Activated T-cell treated with anti-CD3 and anti-CD28 coated beads, Interleukin-2, amount 50 U/mL, for 4 hours (primary cell): ENCODE measurements at places on chromosomes 13 and 19. TPM values are rescaled to one million over a fixed set of nuclear protein-coding genes. Genes with fewer than 3 reads are reported as not detected.
A peak's percentile ranks its signal among the peaks of the same experiment; 100 is the strongest.

GRCh38 chr13:31909864-31910551 lies 121.6 kb upstream of the FRY start:
- peak; percentile 37 for DNase-seq

PCDH9 gene
- 0.38 TPM for total RNA-seq

- no peak for DNase-seq
Observed at GRCh38 chr19:11452620-11453310, 17.3 kb downstream of the PRKCSH start.

GRCh38 chr19:53980539-53981375 lies 10.7 kb upstream of the CACNG6 start:
- no peak for DNase-seq

SLC27A1 gene
- total RNA-seq: 2.1 TPM

DNA sequence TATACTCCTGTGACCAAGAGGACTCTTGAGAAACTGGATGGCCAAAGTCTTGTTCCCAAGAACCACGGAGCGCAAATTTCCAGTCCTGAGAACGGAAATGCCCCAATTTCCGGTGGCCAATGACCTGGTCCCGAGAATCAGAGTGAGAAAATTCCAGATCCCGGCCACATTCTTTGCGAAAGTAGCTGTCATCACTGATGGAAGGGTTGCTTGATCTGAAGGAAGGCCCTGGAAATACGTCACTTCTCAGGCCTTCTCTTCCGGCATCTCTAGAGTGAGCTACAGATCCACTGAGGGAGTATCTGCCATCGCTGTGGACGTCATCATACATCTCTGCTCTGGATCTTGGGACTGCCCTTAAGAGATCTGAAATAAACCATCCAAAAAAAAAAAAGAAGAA lies 7.5 kb downstream of the SUGP2 start:
- DNase-seq: no peak

BCL3 gene
- 35.3 TPM for total RNA-seq

- no peak for DNase-seq
Observed at GRCh38 chr19:31185261-31185660, 164.0 kb downstream of the TSHZ3 start.

- DNase-seq: no peak
Observed at GRCh38 chr13:26658448-26659385, 101.2 kb downstream of the WASF3 start.

IZUMO2 gene
- not detected for total RNA-seq

- peak; percentile 40 for DNase-seq
Observed at GRCh38 chr19:46821512-46822409, 28.9 kb downstream of the AP2S1 start.

DNA sequence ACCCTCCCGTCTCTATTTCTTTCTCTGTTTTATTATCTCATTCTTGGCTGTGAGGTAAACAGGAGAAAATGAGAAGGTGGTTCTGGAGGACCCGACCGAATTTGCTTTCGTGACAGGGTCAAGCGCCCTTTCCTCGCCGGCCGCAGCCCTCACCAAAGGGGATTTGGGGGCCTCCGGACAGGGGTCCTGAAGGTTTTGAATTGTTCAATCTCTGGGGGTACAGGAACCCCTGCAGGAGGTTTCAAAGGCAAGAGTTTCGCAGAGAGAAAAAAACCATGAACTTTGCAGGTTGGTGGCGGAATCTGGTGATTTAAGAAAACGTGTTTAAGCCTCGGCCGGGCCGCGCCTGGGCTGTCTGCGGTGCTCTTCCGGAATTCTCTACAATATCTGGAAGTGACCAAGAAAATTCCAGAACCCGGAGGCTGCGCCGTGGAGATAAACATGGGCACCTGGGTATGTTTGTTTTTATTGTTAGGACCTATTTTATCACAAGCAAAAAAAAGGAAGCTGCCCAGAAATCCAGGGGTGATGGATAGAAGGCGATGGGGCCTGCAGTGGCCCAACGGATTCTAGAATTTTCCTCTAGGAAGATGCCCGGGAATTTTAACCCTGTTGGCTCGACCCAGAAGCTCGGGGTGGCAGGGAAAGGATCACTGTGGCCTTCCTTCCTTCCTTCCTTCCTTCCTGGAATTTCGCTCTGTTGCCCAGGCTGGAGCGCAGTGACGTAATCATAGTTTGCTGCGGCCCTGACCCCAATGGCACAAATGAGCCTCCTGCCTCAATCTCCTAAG lies 14.2 kb upstream of the PTBP1 start:
- DNase-seq: no peak

DNA sequence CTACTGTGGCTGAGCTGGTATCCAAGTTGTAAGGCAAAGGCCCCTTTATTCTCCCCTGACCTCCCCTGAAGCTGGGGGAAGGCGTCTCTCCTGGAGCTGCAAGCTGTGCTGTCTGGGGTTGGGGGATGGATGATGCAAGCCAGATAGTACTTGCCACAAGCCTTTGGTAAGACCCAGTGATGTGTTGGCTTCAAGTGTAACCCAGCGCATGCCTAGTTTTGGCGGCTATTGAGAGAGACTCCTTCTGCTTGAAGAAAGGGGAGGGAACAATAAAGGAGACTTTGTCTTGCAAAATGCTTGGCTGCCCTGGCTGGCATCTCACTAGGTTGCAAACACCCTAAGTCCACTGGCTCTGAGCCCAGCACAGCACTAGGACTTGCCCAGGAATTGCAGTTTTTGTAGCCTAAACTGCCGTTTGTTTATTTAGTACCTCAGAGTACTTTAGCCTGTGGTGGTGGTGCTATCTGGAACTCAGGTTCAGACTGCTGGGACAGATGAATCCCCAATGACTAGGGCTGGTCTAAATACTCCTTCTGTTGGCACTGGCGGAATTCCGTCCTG lies 108.2 kb downstream of the TNFSF13B start:
- DNase-seq: no peak

DNA sequence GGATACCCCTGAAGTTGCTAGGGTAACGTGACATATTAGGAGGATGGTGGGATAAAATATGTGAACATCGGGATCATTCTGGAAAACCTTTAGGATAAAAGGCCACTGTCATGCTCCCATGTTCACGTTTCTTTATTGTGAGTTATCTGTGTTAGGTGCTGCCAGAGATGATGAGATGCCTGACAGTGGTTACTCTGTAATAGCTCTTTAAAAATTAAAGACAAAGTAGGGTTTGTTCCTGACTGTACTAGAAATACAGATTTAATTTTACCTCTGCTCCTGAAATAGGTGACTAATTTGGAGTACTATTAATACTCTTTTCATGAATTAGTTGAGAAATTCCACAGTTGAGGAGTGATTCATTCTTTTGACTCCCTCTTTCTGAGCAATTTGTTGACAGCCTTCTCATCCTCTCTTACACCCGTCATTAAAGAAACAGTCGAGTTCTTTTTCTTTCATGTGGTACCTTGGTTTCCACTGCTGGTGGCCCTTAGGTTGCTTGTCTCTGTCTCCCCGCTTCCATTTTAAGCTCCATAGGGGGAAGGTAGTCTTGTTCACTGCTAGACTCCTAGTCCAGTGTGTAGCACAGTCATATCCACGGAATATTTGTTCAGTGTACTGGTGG lies 28.4 kb downstream of the SAE1 start:
- peak; percentile 38 for DNase-seq

NKG7 gene
- 146 TPM for total RNA-seq

GRCh38 chr13:112179421-112179820 lies 112.5 kb downstream of the SOX1 start:
- DNase-seq: no peak

DNA sequence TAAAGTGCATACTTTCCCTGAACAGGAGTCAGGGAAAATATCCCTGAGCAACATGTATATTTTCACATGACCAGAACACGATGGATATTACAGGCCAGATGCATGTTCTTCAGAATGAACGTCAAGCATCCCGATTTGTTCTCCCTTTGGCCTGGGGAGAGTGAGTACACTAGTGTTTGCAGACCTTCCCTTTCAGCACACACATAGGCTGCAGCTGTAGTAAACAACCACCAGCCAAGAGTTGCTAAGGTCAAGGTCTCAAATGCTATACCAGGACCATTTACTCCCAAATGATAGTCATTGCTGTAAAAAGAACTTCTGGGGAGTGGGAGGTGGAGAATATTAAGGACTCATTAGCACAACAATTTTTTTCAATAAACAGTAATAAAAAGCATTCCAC lies 3.0 kb downstream of the KLF12 start:
- no peak for DNase-seq

GRCh38 chr13:110521296-110521680 lies 40.2 kb downstream of the RAB20 start:
- no peak for DNase-seq

DNA sequence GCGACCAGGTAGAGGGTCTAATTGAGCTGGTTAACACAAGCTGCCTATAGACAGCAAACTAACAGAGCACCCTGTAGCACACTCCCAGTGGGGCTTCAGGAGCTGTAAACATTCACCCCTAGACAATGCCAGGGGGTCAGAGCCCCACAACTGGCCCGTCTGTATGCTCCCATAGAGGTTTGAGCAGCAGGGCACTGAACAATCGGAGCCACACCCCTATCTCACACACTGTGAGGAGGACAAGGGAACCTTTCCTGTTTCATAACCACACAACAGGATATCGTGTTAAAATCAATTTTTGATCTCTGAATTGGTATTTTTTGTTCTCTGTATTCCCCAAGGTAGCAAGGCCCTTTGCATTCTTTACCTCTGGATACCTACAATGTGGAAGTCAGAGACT lies 266.1 kb downstream of the SPRY2 start:
- no peak for DNase-seq

GRCh38 chr13:22009500-22009899 lies 338.6 kb downstream of the FGF9 start:
- no peak for DNase-seq

- no peak for DNase-seq
Observed at GRCh38 chr19:38519168-38519567, 85.7 kb downstream of the RYR1 start.

LILRB5 gene
- not detected for total RNA-seq

DNA sequence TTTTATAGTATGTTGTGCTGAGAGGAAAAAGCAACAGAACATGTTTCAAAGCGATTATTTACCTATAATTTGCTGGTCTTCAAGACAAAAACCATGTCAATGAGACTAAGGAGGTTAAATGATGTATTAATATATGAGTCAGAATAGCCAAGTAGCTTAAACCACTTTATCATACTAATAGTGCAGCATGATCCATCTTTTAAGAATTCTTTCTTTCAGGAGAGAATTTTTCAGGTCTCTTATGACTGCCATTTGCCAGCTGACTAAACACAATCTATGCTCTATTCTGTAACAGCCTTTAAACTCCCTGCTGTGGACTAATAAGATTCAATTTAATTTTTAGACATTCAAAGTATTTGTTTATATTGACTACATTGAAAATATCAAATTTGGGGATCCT lies 93.7 kb downstream of the TRPC4 start:
- DNase-seq: no peak

- DNase-seq: no peak
Observed at GRCh38 chr13:43905435-43906031, 25.8 kb downstream of the LACC1 start.
